ENCODE measurements at places on chromosomes 1 and 21.
A peak's percentile ranks its signal among the peaks of the same experiment; 100 is the strongest.

- no peak for DNase-seq
Measured at GRCh38 chr1:183198463-183198862, 12.4 kb downstream of the LAMC2 start.

DNA sequence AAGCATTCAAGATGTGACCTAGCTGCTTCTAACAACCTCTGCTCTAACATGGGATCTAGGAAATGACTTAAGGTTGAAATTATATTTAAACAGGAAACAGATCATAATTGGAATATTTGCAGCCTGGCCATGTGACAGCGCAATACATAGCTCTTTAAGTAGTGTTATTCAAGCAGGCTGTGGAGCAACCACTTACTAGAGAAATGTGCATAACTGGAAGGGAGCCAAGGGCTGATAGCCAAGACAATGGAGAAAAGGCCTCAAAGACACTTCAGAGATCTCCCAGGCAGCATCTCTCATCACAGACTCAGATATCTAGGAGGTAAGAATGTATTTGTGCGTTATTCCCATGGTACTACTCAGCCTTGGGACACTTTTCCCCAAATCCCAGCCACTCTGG, 823.0 kb upstream of the PRMT6 start:
- no peak for DNase-seq

GRCh38 chr21:31335957-31336738, 7.9 kb downstream of the TIAM1 start:
- DNase-seq: no peak

GRCh38 chr21:27561116-27561515, 594.2 kb upstream of the ADAMTS5 start:
- no peak for DNase-seq

- DNase-seq: no peak
Measured at GRCh38 chr1:87437663-87438295, 109.1 kb downstream of the LMO4 start.

DNA sequence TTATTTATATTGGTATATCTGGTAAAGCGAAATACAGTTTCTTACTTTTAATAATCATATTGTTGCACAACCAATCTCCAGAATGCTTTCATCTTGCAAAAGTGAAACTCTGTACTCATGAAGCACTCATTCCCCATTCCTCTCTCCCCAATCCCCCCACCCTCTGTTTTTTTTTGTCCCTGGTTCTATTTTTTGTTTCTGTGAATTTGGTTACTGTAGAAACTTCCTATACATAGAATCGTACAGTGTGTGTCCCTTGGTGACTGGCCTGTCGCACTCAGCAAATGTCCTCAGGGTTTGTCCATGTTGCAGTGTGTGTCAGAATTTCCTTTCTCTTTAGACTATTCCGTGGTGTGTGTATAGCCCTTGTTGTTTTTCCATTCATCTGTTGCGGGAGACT, 7.9 kb upstream of the NLRP3 start:
- no peak for DNase-seq

- DNase-seq: no peak
Measured at GRCh38 chr1:10598389-10598702, 123.6 kb downstream of the PEX14 start.

DNA sequence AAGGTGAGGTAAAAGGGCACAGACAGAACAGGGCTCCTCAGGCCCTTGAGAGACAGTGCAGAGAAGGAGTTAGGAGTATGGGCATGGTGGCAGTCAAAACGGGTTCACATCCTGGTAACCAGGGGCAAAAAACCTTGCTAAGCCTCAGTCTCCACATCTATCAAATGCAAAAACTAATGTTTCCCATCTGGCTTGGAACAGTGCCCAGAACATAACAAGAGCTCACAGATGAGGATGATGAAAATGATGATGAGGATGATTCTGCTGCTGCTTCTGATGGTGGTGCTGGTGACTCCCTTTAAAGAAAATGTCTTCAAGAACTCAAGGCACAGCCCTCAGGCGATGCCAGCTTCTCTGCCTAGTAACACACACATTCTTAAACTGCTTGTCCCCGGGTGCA, 24.1 kb downstream of the HHIPL2 start:
- DNase-seq: no peak

- no peak for DNase-seq
Measured at GRCh38 chr1:178146436-178146835, 52.5 kb downstream of the RASAL2 start.

- DNase-seq: no peak
Measured at GRCh38 chr1:26378088-26378878, 5.7 kb upstream of the ZNF683 start.

- peak; percentile 27 for DNase-seq
Measured at GRCh38 chr1:3668585-3669300, 16.4 kb downstream of the TP73 start.

- no peak for DNase-seq
Measured at GRCh38 chr1:1063261-1063944, 10.7 kb downstream of the RNF223 start.

- DNase-seq: no peak
Measured at GRCh38 chr1:185487026-185487425, 170.0 kb upstream of the IVNS1ABP start.

GRCh38 chr21:26070822-26071425, 99.6 kb downstream of the APP start:
- no peak for DNase-seq

DNA sequence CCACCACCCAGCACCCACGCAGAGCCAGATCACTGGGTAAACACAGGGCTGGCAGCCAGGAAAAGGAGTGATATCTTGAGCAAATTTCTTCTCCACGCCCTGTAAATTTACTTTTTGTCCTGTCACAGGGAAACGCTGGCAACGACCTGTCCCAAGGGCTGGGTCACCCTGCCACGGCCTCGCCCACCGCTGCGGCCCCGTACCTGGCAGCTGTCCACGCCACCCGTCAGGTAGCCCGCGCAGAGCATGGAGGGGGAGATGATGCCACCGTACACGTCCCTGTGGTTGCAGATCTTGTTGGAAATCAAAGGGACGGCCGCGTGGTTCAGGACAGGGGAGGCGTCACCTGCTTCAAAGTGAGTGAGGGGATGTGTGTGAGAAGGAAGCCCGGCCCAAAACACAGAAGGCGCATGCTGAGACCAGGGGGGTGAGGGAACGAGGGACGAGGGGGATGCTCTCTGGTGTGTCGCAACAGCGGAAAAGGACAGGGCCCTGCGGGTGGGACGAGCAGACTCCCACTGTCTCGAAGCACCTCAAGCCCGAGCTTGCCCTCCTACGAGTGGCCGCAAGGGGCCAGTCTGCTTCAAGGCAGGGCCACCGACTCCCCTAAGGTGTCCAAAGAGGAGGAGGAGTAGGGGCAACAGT, 10.1 kb upstream of the TFF1 start:
- no peak for DNase-seq

DNA sequence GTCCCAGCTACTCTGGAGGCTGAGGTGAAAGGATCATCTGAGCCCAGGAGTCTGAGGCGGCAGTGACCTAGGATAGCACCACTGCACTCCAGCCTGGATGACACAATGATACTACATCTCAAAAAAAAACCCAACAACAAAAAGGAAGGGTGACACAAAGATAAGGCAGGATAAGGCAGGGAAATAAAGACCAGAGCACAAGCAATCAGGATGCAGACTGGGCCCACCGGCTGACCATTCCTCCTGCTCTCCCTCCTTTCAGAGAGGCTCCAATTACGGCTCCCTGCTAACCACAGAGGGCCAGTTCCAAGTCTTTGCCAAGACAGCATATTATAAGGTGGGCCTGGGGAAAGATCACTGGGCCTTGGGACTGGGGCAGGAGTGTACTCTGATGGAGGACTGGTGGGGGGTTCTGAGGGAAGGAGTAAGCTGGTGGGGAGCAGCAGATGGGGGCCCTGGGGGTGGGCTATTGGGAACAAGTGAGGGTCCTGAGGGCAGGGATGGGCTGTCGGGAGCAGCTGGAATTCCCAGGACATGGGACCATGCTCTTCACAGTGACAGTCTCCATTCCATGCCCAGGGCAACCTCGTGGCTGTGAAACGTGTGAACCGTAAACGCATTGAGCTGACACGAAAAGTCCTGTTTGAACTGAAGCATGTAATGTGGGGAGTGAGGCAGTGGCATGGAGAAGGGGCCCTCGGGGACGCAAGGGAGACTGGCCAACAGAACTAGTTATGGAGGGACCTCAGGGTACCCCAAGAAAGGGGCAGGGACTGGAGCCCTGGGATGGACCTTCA, 7.3 kb downstream of the NPR1 start:
- DNase-seq: no peak

GRCh38 chr1:42052072-42052699, 101.0 kb upstream of the GUCA2B start:
- DNase-seq: no peak

- DNase-seq: peak; percentile 12
Measured at GRCh38 chr1:23369335-23370013, at the start of gene ZNF436. ZNF436 (minus strand) TSS chr1:23369836; CDS start chr1:23368005, 1,831 bp downstream.

DNA sequence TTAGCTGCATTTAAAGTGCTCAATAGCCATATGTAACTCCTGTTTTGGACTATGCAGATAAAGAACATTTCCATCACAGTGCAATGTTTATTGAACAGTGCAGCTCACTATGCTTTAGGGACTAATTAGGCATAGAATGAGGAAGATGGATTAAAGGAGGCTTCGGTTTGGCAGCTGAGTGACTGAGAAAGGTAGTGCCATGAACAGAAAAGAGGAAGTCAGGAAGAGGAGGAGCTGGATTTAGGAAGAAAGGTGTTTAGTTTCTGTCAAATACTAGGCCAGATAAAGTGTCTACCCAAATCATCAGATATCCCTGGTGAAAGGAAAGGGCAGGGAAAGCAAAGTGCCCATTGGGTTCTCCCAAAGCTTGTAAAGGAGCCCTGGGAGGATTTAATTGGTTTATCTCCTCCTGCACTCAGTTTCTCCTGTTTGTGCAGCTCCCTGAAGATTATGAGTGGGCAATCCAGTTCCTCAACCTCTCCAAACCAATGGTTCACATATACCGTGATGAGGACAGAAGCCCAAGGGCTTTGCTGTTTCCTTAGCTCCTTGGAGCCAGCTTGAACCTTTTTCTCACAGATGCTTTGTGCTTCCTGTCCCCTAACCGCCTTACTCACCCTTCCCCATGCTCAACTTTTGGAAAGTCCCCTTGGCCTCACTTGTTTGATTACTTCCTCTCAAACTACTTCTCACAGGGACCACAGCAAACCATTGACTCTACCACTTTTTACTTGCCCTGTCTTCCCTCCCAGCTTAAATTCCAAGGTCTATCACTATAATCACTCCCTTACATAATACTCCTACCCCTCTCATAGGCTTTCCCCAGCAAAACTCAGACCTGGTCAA, 3.5 kb upstream of the RAP1A start:
- DNase-seq: no peak

GRCh38 chr1:51768971-51769588, 109.4 kb downstream of the NRDC start:
- DNase-seq: no peak

DNA sequence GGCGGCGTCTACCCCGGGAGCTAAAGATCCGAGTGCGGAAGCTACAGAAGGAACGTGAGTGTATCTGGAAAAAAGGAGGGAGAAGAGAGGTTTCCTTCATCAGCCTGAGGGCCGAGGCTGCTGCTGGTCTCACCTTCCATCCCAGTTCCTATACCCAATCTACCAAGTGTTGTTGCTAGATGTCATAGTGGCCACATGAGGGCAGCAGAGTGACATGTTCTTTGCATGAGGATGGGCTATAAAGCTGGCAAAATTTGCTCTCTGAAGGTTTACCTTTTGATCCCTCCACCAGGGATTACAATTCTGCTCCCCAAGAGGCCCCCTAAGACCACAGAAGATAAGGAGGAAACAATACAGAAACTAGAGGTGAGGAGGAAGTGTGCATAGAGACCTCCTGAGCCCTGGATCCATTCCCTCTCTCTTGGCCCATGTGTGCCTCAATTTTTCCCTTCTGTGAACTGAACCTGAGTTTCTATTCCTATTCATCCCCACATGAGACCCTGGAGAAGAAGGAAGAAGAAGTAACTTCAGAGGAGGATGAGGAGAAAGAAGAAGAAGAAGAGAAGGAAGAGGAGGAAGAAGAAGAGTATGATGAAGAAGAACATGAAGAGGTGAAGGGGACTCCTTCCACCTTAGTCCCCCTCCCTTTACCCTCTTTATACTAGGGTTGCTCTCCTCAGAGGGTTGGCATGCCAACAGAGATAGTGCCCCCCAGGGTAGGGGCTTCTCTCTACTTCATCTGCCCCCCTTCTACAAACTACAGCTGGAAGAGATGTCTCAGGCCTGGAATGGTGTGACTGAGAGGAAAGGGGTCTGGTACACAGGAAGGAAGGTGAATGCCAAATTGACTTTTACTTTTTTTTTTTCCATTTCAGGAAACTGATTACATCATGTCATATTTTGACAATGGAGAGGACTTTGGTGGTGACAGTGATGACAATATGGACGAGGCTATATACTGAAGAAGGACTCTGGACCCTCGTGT, 13.3 kb downstream of the POLR3GL start:
- peak; percentile 57 for DNase-seq

- DNase-seq: no peak
Measured at GRCh38 chr1:171566467-171566866, 55.6 kb upstream of the MYOCOS start.

DNA sequence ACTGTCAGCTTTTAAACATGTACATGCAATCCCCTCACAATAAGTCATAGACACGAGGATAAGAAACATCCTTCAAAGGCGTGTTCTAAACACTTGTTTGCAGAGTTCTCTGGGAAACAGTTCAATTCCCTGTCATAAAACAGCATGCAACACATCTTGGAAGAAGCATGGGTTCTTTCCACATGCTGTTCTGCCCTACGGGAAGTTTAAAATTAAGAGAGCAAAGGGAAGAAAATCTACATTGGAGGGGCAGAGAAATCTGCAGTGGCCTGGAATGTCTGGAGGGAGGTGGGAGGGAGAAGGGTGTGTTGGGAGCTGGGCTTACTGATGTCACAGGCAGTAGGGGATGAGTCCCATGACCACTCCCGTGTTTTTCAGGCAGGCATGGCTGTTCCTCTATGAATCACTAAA, 98.3 kb upstream of the SLC2A1 start:
- DNase-seq: no peak

DNA sequence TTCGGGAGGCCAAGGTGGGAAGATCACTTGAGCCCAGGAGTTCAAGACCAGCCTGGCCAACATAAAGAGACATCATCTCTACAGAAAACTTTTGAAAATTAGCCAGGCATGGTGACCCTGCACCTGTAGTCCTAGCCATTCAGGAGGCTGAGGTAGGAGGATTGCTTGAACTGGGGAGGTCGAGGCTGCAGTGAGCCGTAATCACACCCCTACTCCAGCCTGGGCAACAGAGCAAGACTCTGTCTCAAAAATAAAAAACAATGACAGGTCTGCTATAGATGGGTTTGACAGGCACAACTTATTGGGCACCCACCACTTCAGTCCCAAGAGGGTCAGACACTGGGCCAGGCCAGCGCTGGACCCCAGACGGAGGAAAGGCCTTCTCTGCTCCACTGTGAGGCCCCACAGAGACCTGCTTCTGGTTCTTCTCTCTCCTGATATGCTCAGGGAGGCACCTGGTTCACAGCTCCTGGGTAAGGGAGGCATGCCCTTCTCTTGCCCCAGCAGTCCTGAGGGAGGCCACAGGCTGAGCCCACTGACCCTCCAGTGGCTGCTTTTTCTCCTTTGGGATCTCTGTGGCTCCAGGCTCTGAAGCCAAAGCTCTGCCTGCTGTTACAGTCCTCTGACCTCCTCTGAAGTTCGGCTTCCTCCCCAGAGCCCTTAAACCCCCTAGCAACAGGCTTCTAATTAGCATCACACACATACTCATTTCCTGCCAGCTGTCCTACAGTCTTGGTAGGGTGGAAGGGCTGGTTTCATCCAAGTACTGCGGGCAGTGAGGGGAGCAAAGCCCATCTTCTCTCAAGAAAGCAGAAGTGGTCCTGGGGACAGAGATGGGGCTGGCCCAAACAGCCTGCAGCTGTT, 14.4 kb downstream of the S100A16 start:
- peak; percentile 25 for DNase-seq

Data from NCI-H2081 treated with DMSO at 0.1 percent for 48 hours (cell line).